ENCODE measurements at places on chromosomes 7 and 10.

DNA sequence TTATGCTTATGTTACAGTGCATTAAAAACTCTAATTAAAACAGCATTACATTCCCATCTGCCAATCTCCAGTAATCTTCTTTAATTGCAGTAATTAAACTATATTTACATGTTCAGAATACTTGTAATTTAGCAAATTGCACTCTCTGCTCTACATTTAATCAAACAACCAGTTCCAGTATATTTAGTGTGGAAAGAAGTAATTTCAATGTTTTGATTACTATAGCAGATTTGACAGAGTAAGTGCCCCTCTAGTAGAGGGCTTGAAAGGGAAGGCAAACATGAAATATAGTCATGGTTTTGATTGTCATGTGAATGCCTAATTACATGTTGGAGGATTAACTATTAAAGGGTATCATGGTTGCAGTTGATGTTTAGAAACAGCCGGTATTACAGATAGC, 739.7 kb downstream of the AUTS2 start:
- DNase-seq: no peak

DNA sequence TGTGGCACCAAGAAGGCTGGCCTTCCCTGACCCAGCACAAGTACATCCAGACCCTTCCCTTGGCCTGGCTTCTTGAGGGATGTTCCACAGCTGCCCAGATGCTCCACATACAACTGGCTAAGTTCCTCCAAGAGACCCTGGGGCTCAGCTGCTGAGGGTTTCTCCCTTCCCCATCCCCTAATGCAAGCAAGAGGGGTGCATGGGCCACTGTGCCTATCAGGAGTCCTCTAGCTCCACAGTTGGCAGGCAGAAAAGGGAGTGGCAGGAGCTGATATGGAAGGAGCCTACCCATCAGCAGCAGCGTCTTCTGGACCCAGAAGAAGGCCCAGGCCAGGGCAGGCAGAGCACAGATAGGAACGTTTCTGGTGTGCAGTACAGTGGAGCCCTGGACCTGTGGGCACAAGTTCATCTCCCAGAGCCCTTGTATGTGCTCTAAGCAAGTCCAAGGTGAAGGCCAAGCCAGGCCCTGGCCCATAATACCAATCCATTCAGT, 26.2 kb downstream of the VSIR start:
- no peak for DNase-seq

GRCh38 chr10:124477614-124478363, 16.2 kb downstream of the LHPP start:
- no peak for DNase-seq

DNA sequence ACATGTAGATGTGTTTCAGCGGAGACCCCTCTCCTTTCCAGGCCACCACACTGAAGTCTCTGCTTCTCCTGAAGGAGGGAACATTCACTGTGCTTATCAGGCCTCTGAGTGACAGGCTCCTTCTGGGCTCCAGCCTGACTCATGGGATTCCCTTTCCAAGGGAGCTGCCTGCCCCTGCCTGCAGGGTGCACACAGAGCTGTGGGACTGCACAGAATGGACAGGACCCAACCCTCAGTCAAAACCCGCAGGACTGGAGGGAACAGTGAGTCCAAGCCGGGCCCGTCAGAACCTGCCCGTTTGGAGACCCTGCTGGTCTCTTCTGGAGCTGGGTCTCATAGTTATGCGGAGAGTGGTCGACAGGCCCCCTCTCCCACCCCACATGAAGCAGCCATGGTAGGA, 32.6 kb downstream of the PLAC9 start:
- DNase-seq: no peak

- no peak for DNase-seq
These were observed 13.1 kb upstream of the GRB10 start for GRCh38 chr7:50795831-50796230.

DNA sequence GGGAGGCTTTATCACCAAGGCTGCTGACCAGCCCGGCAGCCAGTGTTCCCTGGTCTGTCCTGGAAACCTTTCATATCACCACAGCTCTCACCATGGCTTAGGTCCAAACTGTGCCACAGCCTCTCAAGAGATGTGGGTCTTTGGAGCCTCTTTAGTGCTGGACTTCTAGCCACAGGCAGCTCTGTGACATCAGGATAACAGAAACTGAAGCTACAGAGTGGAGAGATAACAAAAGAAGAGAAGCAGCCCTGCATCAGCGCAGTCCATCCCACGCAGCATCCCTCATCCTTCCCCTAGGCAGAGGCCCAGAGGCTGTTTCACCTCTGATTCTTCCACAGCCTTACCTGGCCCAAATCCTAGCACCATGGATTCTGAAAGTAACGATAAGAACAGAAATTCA, 187.9 kb upstream of the KMT2E start:
- DNase-seq: no peak

DNA sequence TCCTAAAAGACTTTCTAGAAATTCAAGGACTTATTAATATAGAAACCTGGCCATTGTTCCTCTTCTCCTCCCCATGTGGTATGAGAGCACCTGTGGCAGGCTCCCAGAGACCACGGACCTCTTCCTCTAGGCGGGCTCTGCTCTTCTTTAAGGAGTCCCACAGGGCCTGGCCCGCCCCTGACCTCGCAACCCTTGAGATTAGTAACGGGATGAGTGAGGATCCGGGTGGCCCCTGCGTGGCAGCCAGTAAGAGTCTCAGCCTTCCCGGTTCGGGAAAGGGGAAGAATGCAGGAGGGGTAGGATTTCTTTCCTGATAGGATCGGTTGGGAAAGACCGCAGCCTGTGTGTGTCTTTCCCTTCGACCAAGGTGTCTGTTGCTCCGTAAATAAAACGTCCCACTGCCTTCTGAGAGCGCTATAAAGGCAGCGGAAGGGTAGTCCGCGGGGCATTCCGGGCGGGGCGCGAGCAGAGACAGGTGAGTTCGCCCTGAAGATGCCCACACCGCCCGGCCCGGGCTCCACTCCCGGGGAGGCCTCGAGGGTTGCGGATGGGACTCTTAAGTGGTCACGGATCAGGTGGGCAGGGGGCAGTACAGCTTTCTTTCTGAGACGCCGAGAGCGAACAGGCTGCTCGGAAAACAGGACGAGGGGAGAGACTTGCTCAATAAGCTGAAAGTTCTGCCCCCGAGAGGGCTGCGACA, at the start of gene SLC26A4:
Gene SLC26A4 (plus strand): TSS at position 448 of the 700 bp plus-strand sequence. CDS start 814 bp downstream, outside the sequence.
- no peak for DNase-seq

- no peak for DNase-seq
These were observed 1137.8 kb upstream of the C7orf33 start for GRCh38 chr7:147452816-147453215.

GRCh38 chr7:5703572-5704533, 77.6 kb downstream of the RNF216 start:
- no peak for DNase-seq

GRCh38 chr10:97065128-97065527, 120.6 kb downstream of the SLIT1 start:
- DNase-seq: no peak

GRCh38 chr10:133176546-133176945, 16.5 kb downstream of the KNDC1 start:
- no peak for DNase-seq
